Suppressor macrophage (primary cell): ENCODE measurements at places on chromosomes 2 and 18.

- DNase-seq, result peak; percentile 37
Measured at GRCh38 chr2:101305492-101306078, 2.9 kb downstream of the RNF149 start.

- no peak for DNase-seq
Measured at GRCh38 chr2:136254681-136255080, 136.7 kb upstream of the CXCR4 start.

DNA sequence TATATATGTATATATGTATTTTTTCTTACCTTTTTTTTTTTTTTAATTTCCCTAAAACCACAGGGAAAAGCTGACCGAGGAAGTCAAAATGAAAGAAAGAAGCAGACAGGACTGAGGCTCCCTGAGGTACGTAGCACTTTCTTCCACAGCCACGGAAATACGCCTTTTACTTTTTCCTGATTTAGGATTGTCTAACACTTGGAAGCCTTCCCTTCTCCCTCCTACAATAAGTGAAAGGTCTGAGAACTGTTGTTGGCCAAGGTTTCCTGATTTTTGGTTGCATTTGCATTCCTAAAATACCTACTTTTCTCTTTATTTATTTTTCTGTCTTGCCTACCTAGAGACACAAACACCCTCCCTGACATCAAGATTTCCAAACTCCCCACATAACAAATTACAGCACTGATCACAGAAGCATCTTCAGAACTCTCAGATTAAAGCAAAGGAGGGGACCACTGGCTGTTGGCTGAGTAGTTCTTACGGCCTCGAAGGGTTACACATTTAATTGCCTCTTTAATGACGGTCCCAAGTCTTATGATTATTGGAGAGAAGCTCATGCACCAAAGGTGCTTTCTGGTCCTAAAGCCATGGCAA lies 778.5 kb upstream of the FANCL start:
- no peak for DNase-seq

DNA sequence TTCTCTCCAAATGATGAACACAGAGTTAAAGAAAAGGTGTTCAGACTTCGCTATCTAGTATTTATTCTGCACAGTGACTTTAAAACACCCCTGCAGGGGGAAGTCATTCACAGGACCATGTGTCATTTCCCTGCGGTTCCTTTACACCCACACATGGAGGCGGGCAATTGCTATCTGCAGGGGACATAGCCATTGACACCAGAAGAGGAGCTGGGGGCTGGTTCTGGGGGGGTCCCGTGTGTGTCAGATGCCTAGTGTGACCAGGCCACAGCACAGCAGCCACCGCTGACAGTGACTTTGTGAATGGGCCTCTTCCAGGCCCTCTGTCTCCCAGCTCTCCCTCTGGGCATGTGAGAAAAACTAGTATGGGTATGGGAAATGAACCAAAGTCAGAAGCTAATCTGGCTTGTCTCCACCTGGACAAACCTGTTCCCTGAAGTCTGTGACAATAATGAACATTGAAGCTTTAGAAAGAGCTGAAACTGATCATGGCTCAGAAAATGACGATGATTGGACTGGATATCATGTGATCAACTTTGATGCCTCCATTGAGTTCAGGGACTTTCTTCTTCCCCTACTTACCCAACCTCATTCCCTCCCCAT lies 7.5 kb upstream of the GBX2 start:
- DNase-seq, result peak; percentile 81

- DNase-seq, result no peak
Measured at GRCh38 chr2:98732430-98733051, 1.6 kb upstream of the MGAT4A start.

GRCh38 chr2:60295636-60295962 lies 257.9 kb downstream of the BCL11A start:
- no peak for DNase-seq

- DNase-seq, result peak; percentile 0
Measured at GRCh38 chr2:112621790-112622527, 23.8 kb upstream of the SLC20A1 start.

- DNase-seq, result peak; percentile 64
Measured at GRCh38 chr18:34661464-34662087, 48.5 kb upstream of the DTNA start.

GRCh38 chr2:216664593-216665034 lies 30.7 kb downstream of the IGFBP5 start:
- DNase-seq, result no peak

- no peak for DNase-seq
Measured at GRCh38 chr2:126856403-126856802, 42.3 kb upstream of the TEX51 start.

DNA sequence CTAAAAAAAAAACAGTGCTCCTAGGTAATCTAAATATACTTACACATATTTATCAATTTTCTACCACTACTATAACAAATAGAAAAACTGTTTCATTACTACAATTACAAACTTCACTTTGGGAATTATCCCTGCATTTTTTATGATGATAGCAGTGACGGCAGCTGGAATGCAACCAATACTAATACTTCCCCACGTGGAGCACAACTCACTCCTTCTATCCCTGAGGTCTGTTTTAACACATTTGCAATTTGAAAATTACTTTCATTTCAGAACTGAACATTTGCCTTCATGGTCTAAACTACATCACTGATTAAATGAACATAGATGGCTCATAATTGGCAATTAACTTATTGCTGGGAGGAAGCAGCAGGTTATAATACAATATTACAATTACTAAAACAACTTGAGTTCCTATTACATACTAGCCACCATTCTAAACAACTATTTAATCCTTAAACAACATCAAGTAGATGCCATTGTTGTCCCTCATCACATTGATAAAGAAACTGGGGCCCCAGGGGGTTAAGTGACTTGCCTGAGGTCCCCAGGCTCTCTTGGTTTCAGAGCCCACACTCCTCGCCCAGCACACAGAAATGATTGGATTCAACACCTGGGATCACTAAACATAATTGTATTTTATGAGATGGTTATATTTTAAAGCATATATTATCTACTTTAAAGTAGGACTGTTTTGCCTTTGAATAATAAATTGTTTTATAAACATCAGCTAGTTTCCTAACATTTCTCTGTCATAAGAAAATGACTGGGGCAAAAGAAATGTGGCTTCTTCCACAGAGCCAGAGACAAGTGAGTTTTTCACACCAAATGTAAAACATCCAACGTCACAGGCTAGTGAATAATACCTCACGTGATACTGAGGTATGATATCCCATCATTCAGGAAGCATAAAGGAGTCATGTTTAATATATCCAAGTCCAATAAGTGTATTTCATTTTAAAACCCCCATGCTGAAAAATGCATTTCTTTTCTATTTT lies 6.2 kb downstream of the COLEC12 start:
- DNase-seq, result no peak

DNA sequence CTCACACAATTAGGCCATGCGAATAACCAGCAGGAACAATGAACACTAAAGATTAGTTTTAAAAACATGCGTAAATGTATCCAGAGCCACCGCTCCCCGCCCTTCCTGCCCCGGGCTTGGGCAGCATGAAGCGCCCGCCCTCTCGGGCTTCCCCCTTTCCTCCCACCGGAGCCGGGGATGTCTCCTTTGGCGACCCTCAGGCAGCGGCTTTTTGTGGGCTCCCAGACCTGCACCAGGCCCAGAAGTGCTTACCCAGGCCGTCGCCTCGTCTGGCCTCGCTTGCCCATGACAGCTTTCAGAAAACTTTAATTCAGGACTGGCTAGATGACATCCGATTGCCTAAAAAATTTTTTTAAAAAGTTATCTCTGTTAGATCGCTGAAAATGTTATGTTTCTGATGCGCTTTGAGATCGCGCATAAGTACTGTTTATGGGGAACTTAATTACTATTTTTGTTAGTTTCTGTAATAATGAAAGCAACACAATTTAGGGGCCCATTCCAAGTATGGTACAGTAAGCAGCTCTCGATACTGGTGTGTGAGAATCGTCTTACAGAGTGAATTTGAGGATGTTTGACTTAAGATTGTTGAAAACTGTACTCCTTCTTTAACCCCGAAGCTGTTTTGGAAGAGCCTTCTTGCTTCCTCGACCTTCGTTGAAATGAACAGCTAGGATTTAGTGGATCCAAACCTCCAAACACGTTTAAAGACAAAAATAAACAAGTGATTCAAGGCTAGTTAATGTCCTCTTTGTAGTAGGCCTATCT lies 1.1 kb downstream of the MAP3K20 start:
- DNase-seq, result peak; percentile 38

- DNase-seq, result no peak
Measured at GRCh38 chr18:54647176-54647575, 56.1 kb downstream of the DYNAP start.
